ENCODE measurements at places on chromosomes 2 and 18.

GRCh38 chr18:45828917-45829811 lies 3.7 kb downstream of the SIGLEC15 start:
- no peak for DNase-seq

GRCh38 chr18:11886577-11887110 lies 21.5 kb downstream of the MPPE1 start:
- DNase-seq, result no peak

- DNase-seq, result no peak
Observed at GRCh38 chr2:202094426-202094986, 21.5 kb downstream of the KIAA2012 start.

DNA sequence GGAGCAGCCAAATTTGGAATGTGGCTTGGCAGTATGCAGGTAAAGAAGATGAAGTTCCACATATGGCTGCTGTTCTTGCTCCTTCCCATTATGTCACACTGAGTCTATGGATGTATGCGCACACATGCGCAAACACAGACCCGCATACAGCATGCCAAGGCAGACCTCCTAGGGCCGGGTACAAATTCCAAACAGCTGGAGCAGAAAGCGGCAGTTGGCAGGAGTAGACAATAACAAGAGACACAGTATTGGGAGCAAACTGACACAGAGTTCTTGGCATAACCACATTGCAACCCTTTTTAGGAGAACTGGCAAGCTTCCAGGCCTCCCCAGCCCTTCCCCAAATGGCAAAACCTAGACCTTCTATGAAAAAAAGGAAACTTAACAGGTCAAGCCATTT lies 268.9 kb downstream of the SP3 start:
- no peak for DNase-seq

DNA sequence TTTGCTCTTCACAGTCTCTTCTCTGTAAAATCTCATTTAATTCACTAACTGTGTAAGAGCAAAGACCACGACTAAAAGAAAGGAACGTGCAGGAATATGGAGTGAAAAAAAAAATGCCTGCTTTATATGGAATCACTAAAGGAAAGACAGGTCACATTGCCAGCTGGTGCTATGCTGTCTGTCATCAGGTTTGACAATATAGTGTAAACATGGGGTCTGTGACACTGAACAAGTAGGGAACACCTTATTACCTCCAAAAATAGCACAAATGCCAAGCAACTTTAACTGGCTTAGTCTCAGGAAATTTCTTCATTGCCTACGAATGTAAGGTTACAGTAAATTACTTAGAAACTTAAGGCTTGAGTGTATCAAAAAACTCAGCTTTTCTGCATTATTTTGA lies 364.5 kb upstream of the LINC00305 start:
- no peak for DNase-seq

- no peak for DNase-seq
Observed at GRCh38 chr2:222319586-222320435, 21.0 kb upstream of the PAX3 start.

- DNase-seq, result peak; percentile 60
Observed at GRCh38 chr2:231104115-231104713, 20.6 kb downstream of the HTR2B start.

DNA sequence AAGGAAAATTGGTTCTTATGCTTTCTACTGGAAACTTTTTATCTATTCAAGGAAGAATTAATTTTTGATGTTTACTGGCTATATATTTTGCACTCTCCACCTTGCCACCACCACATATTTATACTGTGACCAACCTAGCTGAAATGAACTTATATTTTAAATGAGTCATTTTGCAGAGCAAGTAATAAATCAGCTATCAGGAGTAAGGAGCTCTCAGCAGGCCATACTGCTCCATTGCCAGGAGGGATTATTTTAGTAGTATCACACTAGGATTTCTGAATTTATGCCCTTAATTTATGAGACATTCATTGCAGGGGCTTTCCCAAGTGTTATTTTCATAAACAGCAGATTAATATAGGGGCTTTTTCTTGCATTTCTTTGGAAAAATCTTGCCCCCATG lies 125.8 kb upstream of the CYP1B1 start:
- peak; percentile 21 for DNase-seq
